ENCODE measurements at places on chromosomes 1 and 21.

DNA sequence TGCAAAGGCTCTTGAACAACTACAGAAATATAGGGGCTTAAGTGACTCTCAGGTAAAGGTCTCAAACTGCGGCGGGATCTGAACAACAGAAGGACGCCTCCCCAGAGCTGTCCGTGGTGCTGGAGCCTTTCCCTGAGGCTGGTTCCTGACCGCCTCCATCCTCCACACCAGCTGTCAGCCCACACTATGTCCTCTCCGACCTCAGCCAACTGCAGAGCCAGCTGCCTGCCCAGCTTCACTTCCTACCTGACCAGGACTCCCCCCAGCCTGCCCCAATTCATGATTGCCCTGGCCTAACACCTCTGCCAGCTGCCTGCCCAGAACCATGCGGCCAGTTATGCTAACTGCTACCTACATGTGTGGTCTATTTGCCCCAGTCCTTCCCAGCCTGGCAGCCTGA, 63.6 kb upstream of the ZC3H12A start:
- DNase-seq = peak; percentile 1

- DNase-seq = no peak
Observed at GRCh38 chr1:183356534-183357182, 61.5 kb downstream of the NMNAT2 start.

GRCh38 chr1:116878804-116879477, 30.8 kb upstream of the PTGFRN start:
- peak; percentile 30 for DNase-seq

DNA sequence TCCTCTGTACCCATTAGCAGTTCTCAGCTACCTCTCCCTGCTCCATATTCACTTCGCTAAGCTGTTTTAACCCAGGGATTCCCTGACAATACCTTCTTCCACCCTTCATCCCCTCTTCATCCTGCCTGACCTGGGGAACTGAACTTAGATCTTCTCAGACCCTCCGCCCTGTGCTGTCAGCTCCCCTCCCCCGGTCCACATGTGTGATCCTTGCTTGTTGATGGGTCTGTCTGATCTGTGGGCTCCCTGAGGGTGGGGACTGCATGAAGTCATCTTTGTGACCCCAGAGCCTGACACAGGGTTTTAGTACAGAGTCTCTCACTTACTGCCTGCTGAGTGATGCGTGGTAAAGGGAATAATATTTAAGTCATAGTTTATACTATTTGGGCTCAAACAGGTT, 11.8 kb downstream of the CHAF1B start:
- DNase-seq = no peak

DNA sequence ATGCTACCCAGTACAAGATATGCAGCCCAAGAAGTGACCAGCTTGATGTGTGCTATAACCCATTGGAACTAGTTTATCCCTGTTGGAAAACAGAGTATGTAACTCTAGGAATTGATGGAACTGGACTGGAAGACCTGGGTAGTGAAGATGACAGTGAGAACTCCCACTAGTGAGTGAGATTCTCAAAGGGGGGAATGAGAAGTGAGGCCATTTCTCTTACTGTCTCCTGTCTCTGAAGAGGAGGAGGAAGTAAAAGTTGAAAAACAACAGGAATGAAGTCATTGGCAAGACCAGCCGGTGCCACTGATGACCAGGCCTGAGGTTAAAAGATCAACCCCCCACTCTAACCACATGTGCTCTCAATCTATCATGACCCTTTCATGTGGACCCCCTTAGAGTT, 20.9 kb downstream of the PLA2G2F start:
- no peak for DNase-seq

- DNase-seq = no peak
Observed at GRCh38 chr1:115499253-115499652, 142.5 kb upstream of the VANGL1 start.

All from kidney glomerular epithelial cell (primary cell).